ENCODE measurements at places on chromosomes 11 and 22.

DNA sequence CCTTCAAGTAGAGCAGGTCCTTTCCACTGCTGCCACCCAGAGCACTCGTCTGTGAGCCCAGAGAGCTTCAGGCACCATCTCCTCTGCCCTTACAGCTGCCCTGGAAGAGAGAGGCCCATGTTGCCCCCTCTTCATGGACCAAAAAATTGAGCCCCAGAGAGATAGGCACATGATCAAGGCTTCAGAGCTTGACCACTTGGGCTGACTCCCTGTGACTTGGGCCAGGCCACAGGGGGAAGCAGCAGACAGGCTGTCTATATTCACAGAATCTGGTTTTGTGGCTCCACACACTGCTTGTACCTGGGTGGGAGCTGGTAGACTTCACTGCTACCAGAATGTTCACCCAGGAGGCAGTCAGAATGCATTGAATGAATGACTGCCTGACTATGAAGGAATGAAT, 58.2 kb downstream of the SMIM38 start:
- peaks cover 33% of the 10 kb centered on the region for H3K4me1 ChIP-seq
- H3K27me3 ChIP-seq, result peaks cover 7% of the 10 kb centered on the region
- H3K27ac ChIP-seq, result peak overlapping the region; percentile 47
- DNase-seq, result peak; percentile 7

DNA sequence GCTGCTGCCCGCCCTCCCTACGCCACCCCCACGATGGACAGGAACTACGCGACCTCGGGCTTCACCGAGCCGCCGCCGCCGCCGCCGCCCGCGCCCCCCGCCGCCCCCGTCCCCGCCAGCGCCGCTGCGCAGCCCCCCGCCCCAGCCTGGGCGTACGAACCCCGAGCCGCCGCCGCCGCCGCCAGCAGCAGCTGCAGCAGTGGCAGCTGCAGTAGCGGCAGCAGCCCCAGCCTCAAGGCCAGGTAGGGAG, 407 bp downstream of the QSER1 start:
- H3K36me3 ChIP-seq, result peaks cover 3% of the 10 kb centered on the region
- no peak overlapping the region for H3K27ac ChIP-seq
- no peaks in the 10 kb centered on the region for H3K27me3 ChIP-seq
- no peak for DNase-seq
- H3K4me1 ChIP-seq, result peaks cover 30% of the 10 kb centered on the region

- peaks cover 24% of the 10 kb centered on the region for H3K27me3 ChIP-seq
- no peak overlapping the region for H3K4me3 ChIP-seq
- no peaks in the 10 kb centered on the region for H3K4me1 ChIP-seq
- DNase-seq, result no peak
- no peak overlapping the region for H3K27ac ChIP-seq
Observed at GRCh38 chr11:76844511-76844910, 16.2 kb upstream of the ACER3 start.

GRCh38 chr11:125627236-125627910, 2.4 kb downstream of the CHEK1 start:
- H3K27me3 ChIP-seq, result no peaks in the 10 kb centered on the region
- no peak overlapping the region for H3K27ac ChIP-seq
- peak overlapping the region; percentile 91 for H3K4me3 ChIP-seq

DNA sequence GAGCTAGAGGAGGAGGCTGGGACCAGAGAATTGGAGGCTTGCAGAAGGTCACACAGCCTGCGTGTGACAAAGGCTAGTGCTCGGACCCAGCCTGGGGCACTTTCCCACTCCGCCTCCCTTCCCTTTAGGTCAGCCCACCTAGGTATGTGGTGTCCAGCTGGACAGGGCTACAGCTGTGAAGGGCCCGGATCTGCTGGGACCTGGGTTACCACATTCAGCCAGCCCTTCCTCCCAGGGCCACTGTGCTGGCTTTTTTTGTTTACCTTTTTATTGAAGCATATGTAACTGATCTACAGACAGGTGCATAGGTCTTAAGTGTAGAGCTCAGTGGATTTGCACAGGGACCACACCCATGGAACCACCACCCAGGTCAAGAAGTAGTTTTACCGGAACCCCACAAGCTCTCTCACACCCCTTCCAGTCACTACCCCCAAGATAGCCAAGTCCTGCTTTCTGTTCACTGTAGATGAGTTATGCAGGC, 8.7 kb downstream of the CAPN5 start:
- no peak overlapping the region for H3K27ac ChIP-seq
- DNase-seq, result peak; percentile 1
- no peak overlapping the region for H3K4me3 ChIP-seq
- H3K4me1 ChIP-seq, result peaks cover 1% of the 10 kb centered on the region
- H3K36me3 ChIP-seq, result no peaks in the 10 kb centered on the region

- H3K27ac ChIP-seq, result no peak overlapping the region
- DNase-seq, result no peak
- peak overlapping the region; percentile 82 for H3K4me3 ChIP-seq
- peaks cover 15% of the 10 kb centered on the region for H3K4me1 ChIP-seq
- H3K27me3 ChIP-seq, result peaks cover 23% of the 10 kb centered on the region
Observed at GRCh38 chr11:2929950-2930703, 907 bp upstream of the PHLDA2 start.

- no peaks in the 10 kb centered on the region for H3K4me1 ChIP-seq
- H3K4me3 ChIP-seq, result no peak overlapping the region
- no peak for DNase-seq
- H3K36me3 ChIP-seq, result no peaks in the 10 kb centered on the region
- H3K27ac ChIP-seq, result no peak overlapping the region
- H3K27me3 ChIP-seq, result peaks cover 2% of the 10 kb centered on the region
Observed at GRCh38 chr11:102926961-102927623, 28.4 kb downstream of the MMP13 start.

DNA sequence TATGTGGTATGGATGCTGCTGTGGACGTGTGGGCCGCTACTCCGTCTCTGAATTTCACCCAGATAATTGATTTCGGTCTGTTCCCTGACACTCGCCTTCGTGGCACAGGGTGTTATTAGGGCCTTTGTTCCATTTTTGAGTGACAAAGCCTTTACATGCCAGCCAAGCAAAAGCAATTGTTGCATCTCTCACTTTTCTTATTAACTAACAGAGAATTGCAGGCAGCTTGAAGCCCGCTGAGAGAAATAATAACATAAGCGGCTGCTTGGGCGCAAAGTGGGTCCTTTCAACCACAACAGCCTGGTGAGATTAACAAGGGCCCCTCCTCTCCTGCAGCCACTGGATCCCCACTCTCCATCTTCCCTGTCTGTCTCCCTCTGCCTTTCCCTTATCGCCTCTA, 449.4 kb downstream of the NTM start:
- H3K27ac ChIP-seq, result no peak overlapping the region
- H3K4me1 ChIP-seq, result no peaks in the 10 kb centered on the region

GRCh38 chr11:40759341-40759740, 700.1 kb downstream of the LRRC4C start:
- H3K4me1 ChIP-seq, result no peaks in the 10 kb centered on the region
- no peak for DNase-seq
- no peak overlapping the region for H3K27ac ChIP-seq
- H3K36me3 ChIP-seq, result no peaks in the 10 kb centered on the region
- no peak overlapping the region for H3K4me3 ChIP-seq

All from activated B cell treated with CpG ODN at 0.5 μM for 24 hours (primary cell).